Heart left ventricle (tissue), 16 donors: ENCODE measurements at places on chromosomes 3 and 15.

DNA sequence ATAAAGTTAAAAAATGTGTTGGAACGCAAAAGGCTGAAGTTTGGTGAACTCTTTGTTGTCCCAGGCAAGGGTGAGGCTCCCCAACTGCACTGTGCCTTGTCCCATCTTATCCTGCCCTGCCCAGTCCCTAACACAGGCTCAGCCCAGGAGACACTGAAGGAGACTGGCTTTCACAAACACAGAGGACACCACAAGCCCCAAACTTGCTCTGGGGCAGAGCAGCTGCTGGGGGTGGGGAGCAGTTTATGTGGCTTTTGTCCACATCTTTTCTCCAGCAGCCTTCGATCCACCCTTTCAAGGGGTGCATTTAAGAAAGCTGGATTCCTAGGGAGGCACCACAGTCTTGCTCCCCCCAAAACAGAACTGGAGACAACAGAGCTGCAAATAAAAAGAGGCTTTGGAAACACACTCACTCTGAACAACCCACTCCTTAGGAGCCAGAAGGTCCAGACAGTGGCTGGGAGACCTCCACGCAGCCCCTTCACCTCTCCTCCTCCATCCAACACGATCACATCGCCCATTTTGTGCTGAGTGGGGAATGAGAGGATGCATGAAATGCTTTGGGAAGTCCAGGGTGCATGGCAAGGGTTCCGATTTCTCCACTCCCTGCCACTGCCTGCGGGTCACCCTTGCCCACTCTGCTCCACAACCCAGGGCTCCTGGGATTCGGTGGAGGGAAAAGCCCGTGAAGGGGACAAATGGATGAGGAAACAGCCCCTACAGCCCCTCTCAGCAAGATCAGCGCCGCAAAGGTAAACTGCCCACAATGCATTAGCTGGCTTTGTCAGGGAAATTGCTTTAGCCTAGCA lies 260.5 kb upstream of the TLE3 start:
- peak; percentile 7 for DNase-seq

- DNase-seq = no peak
Observed at GRCh38 chr15:32998979-32999672, 195.4 kb downstream of the FMN1 start.

DNA sequence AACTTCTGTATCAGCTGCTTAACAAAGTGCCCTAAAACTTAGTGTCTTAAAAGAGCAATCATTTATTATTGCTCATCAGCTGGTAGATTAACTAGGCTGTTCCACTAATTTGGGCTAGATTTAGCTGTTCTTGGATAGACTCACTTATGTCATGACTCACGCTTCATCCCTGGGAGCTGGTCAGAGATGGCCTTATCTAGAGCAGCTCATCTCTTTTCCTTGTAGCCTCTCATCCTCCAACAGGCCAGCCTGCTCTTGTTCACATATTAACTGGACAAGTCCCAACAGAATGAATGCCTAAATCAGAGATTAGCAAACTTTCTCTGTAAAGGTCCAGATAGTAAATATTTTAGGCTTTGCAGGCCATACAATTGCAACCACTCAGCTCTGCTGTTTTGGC lies 66.9 kb upstream of the PLAAT1 start:
- DNase-seq = no peak

DNA sequence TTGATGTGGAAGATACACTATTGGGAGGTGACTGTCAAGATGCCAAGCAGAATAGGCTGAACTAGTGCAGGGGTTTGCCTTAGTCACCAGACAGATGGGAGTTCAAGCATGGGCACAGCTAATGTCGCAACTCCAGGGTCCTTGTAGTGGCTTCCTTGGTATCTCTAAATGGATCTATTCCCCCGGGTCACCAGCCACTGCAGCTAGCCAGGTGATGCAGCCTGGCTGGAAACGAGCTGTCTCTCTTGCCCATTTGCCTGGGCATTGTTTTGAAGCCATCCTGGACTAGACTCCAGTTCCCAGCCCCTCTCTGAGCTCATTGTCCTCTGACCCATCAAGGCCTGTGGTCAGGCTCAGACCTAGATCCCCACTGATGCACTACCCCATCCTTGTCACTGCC lies 8.4 kb upstream of the CPEB1 start:
- DNase-seq = no peak

- DNase-seq = no peak
Observed at GRCh38 chr3:169240786-169241486, 422.6 kb downstream of the MECOM start.

DNA sequence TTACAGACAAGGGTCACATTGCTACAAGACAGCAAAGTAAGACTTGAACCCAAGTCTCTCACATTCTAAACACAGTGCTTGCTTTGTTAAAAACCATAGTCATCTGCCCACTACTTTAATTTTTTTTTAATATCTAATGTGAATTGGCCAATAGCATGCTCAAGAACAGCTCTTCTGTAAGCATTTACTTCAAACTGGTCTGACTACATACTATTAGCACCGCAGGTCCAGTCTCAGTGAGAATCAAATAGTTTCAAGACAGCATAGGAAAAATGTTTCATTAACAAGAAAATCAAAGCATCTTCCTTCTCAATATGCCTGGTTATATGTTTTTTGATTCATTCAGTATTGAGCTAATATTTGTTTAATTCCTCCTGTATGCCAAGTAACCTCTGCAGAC lies 419.9 kb downstream of the ERC2 start:
- no peak for DNase-seq

GRCh38 chr3:111747490-111747889 lies 111.6 kb upstream of the PHLDB2 start:
- DNase-seq = no peak

DNA sequence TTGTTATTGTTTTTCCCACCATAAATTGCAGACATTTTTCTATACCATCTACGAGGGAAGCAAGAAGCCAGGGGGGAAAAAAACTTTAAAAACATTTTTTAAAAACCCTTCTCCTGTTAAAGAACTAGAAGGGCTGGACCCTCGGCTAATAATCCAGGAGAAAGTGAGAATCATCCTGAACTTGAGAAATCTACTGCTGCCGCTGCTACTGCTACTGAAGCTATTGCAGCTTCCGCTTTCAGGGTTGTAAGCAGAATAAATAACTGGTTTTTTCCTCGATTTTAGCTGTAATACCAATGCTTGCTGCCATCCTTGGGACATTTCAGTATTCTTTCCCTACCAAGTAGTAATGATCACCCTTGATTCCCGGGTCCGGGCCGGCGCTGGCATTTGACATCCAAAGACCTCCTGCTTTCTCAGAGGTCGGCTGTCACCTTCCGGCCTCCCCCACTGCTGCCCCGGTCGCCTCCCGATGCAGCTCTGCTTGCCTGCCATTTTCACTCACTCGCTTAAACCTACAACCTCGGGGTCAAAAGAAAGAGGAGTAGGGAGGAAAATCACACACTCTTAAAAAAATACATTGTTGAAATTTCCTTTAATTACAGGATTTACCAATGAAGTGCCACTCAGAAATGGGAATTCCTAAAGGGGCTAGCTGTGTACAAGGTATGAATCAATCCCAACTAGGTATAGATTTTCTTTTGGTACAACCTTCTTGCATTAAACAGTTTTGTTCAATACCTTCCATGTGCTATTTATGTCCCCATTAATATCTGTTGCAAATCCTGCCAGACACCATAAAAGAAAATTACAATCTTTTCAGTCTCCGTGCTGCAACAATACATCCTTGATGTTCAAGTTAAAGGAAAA lies 674 bp upstream of the MECOM start:
- DNase-seq = peak; percentile 38

DNA sequence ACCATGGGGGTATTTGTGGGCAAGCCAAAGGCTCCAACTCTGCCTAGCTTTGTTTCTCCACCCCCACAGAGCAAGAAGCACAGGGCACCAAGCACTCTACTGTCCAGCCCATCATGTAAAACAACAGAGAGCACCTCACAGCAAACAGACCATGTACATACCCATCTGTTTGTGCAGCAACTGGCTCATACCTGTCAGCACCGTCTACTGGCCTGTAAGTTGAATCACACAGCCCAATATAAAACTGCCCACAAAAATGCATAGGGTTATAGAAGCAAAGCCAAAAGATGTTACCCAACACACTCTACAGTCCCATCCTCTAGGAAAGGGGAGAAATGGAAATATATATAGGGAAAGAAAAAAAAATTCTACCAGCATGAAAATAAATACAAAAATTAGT lies 139.7 kb upstream of the CPNE4 start:
- DNase-seq = no peak

GRCh38 chr15:59892985-59893384 lies 111.1 kb upstream of the FOXB1 start:
- no peak for DNase-seq

GRCh38 chr15:29618586-29618985 lies 203.7 kb downstream of the TJP1 start:
- no peak for DNase-seq

- DNase-seq = no peak
Observed at GRCh38 chr3:177084616-177085015, 112.7 kb downstream of the TBL1XR1 start.

DNA sequence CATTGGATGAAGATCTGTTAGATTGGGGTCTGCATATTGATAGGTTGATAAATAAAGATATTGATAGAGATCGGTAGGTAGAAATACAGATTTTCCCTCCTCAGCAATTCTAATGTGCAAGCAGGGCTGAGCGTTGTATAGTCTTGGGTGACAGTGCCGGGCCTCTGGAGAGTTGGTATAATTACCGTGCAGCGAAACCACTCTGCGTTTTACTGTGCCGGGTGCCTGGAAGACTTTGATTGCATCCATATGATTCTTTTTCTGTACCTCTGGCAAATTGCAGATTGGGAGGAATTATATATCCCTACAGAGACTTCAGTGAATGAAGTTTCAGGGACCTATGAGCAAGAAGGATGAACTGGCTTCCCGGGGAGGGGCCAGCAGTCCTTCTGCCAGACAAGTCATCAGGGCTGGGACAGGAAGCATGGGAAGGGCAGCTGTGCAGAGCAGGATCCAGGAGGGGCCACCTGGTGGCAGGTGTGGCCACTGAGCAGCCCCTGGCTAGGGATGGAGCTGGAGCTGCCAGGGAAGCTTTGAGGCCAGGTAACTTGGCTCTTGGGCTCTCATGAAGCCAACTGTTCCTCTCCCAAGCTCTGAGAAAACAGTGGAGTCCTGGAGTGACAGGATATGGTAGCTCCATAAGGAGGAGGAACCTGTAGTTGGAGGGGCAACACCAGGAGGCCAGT lies 132.5 kb downstream of the APBA2 start:
- DNase-seq = no peak

DNA sequence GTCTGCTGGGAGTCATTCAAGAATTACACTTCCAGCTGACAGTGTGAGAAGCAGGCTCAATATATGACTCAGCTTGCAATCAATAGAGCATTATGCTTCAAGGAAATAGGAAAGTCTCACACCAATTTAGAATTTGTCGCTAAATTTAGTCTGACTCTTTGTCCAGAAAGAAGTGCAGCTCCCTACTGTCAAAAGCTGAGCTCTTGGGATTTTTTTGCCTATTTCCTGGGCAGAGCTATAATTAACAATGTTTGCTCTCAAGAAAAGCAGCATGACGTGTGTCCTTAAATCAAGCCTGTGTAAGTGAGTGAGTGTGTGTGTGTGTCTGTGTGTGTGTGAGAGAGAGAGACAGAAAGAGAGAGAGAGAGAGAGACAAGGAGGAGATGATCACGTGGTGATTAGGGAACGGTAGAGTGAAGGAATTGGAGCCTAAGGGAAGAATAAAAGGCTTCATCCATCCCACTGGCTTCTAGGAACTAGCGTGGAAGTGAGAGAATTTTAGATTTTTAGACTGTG lies 16.4 kb upstream of the SLC35G2 start:
- no peak for DNase-seq

DNA sequence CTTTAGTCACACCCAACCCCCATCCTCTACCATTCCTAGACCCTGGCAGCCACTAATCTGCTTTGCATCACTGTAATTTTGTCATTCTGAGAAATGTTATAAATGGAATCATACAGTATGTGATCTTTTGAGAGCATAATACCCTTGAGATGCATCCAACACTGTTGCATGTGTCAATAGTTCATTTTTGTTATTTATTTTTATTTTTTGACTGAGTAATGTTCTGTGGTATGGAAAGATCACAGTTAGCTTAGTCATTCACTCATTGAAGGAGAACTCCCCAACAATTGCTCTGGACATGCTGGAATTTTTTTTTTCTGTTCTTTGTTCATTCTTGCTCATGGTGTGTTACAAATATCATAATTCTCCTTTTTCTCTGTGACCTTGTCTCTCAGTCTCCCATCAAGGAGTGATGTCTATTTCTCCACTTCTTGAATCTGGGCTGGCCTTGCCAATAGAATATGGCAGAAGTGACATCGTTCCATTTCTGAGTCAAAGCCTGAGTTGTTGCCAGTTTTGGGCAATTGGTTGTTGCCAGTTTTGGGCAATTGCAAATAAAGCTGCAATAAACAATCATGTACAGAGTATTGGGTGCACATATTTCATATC lies 6.8 kb upstream of the ADPGK start:
- no peak for DNase-seq

DNA sequence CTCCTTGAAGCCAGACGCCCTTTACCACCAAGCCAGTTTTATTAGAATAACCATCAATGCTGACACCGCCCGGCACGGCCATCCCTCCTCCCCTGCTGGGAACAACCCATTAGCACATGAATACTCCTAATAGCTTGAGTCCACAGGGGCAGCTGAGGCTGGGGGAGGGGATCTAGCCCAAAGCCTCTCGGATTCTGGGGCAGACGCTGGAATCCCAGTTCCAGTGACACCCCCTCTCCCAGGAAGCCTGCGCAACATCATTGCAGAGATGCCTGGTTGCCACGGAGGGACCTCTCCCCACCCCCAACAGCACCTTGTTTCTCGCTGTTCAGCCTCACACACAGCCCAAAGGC lies 1.2 kb upstream of the LINGO1 start:
- DNase-seq = no peak

- peak; percentile 51 for DNase-seq
Observed at GRCh38 chr3:196634224-196634623, 5.3 kb upstream of the NRROS start.

DNA sequence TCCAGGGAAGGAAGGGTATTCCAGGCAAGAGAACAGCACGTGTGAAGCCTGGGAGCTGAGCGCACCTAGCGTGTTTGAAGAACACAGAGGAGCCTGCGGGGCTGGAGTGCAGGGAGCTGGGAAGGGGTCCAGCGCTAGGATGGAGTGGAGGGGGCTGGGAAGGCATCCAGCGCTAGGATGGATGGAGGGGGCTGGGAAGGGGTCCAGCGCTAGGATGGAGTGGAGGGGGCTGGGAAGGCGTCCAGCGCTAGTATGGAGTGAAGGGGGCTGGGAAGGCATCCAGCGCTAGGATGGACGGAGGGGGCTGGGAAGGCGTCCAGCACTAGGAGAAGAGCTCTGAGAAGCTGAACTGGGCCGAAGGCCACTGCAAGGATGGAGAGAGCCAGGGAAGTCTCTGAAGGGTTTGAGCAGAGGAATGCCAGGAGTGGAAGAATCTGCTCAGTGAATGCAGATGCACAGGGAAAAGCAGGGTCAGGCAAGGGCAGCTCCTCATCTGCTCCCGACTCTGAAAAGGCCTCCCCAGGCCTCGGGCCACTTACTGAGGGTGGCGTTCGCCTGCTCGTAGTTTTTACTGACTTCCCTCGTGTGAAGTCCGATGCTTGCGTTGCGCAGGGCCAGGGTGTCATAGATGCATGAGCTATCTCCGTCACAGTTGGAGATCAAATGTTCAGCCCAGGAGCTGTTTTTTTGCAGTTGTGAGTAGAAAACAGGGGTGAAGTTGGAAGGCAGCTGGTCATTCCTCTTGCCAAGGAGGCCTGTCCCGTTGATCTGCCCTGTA lies 39.8 kb downstream of the MUC20 start:
- DNase-seq = no peak
